ENCODE measurements at places on chromosomes 5 and 9. TPM values are rescaled to one million over a fixed set of nuclear protein-coding genes. Genes with fewer than 3 reads are reported as not detected.

GRCh38 chr5:36158144-36158543 is 6.2 kb downstream of the SKP2 start:
- DNase-seq, result no peak

GRCh38 chr5:124920909-124921666 is 174.6 kb upstream of the ZNF608 start:
- DNase-seq, result no peak

- no peak for DNase-seq
Measured at GRCh38 chr9:3495855-3496254, 29.9 kb downstream of the RFX3 start.

GRCh38 chr5:59185757-59186385 is 603.0 kb downstream of the RAB3C start:
- no peak for DNase-seq

GRCh38 chr9:122827761-122828093 is 661 bp downstream of the PDCL start:
- no peak for DNase-seq

DNA sequence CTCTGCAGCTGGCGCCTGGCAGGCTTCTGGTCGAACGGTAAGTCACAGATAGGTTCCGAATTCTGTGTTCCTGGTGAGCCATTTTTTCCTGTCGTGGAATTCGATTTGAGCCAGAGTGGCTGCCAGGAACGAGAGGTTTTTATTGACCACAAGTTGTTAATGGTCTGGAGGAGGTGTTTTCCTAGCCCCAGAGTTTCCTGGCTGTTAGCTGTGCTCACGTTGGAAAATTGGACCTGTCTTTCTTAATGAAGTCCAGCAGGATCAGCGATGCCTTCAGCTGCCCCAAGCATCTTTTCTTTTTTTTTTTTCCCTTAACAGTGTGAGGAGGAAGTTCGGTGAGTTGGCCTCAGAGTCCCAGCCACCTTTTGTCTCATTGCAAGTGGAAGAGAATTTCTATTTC is 62.9 kb downstream of the COL5A1 start:
- no peak for DNase-seq

DNA sequence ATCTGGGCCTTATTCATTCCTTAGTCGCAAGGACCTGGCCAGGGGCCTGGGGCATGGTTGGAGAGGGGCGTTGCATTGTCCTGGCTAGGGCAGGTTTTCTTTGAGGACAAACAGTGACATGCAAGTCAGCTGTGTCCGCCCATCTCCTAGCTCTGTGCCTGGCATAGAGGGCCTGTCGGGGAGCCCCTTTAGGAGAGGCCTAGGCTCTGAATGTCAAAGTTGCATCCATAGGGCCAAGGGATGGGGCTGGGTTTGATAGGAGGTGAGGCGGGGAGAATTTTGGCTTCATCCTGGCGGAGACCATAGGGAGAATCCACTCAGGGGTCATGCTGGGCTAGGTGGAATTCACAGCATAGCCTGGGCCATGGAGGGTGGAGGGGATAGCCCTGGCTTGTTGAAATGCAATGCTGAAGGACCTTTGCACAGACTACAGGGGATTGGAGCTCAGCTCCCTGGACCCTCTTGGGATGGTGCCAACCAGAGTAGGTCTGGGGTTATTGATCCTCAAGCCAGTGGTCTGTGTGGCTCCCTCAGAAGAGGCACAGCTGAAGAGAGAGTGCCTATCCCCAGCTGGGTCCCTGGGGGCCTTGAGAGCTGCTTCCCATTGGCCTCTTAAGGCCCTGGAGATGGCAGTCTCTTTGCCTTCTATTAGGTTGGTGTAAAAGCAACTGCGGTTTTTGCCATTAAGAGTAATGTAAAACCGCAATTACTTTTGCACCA is 104.0 kb downstream of the RGS3 start:
- DNase-seq, result no peak

IER5L gene
- total RNA-seq, result not detected

IFNB1 gene
- not detected for total RNA-seq

AJM1 gene
- total RNA-seq, result 0.18 TPM

SERINC5 gene
- 3.9 TPM for total RNA-seq

HIGD2A gene
- 80.5 TPM for total RNA-seq

FAM81B gene
- total RNA-seq, result not detected

ANKRD31 gene
- not detected for total RNA-seq

KCNV2 gene
- not detected for total RNA-seq

ACOT12 gene
- total RNA-seq, result not detected
